Epithelial cell of proximal tubule (primary cell): ENCODE measurements at places on chromosomes 1 and 21.
A peak's percentile ranks its signal among the peaks of the same experiment; 100 is the strongest.

GRCh38 chr1:94622757-94623156 is 81.2 kb upstream of the F3 start:
- peak; percentile 53 for DNase-seq

DNA sequence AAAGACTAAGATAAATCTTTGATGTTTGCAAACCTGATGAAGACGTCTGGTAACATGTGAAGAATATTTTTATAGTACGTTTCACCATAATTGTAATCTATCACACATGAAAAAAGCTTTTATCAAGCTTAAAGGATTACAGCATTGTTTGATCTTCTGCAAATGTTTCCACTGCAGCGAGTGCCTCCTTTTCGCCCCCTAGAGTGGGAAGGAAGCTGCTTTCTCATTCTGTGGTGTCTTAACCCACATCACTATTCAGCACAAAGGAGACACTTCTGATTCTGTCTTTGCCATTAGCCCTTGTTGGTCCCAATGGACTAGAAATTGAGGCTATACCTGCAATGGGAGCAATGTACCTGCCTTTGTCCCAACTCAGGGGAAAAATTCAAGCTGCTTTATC is 46.0 kb upstream of the IL12RB2 start:
- DNase-seq = no peak

DNA sequence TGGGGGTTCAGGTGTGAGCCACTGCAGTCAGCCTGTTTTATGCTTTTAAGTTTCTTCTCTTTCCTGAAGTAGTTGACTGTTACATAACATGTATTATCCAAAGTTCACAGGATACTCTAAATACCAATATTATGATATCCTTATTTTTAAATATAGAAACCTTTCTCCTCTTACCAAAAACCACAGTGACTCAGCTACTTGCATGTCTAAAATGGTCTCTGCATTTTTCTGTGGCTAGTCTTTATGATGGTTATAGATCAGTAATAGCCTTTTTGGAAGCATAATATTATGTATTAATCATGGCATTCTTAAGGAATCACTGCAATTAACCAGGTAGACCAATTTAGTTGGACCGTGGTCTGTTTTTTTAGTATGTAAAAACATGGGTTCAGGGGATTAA is 210.8 kb upstream of the CACYBP start:
- DNase-seq = no peak

GRCh38 chr1:196680107-196680506 is 28.3 kb downstream of the CFH start:
- DNase-seq = no peak

DNA sequence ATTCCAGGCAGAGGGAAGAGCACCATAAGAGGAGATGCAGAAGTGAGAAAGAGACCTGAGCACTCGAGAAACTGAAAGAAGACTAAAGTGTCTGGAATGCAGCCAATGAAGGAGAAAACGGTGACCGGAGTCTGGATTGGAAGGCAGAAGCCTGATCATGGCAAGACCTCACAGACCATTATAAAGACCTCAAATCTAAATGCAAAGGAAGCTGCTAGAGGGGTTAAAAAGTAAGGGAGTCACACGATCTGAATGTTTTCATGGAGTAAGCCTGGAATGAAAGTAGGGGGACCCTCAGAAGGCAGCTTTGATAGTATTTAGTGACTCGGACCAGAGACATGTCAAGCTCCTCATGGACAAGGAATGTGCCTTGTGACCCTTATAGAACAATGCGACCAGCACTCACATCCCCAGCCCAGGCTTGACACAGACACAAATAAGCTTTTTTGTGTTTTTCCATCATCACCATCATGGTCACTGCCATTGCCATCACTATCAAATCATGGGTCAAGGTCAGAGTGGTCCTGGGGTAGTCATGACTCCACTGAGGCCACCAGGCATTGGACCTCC is 183.6 kb downstream of the SEC16B start:
- no peak for DNase-seq

- DNase-seq = peak; percentile 62
Observed at GRCh38 chr1:66436378-66437135, 97.4 kb upstream of the SGIP1 start.
